Amniotic stem cell (primary cell): ENCODE measurements at places on chromosomes 6 and 20.

DNA sequence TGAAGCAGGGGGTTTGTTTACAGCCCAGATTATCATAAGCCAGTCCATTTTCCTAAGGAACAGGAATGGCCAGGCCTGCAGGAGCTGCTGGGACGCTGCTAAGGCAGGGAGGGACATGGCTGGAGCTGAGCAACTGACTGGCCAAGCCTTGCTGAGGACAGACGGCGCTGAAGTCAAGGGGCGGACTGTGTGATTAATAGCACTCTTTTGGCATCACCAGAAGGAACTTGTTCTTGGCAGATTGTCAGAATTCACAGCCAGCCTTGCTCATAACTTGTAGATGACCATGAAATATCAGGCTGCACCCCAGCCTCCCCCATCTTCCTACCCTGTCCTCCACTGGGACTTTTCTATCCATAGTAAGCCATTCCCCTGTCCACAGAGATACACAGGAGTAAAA lies 218.8 kb upstream of the RNF24 start:
- no peak for DNase-seq

DNA sequence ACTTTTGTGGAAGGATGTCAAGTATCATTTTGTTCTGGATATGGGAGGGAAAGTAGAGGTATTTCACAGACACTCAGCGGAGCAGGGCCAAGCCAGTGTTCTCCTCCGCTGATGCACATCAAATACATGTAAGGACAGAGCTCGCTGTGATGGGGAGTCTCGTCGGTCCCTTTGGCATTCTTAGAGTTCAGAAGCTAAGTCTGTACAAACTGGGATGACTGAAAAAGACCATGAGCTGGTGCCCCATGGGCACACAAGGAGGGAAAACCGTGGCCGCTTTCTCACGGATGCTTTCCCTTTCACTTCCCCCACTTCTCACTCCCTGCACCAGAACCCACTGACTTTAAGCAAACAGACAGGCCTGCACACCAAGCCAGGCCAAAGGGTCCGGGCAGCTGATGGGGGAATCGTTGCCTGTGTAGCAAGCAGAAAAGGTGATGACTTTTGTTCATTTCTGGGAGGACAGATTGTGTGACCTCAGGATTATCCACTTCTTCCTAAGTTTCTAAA lies 27.7 kb upstream of the MPC1 start:
- DNase-seq: no peak

DNA sequence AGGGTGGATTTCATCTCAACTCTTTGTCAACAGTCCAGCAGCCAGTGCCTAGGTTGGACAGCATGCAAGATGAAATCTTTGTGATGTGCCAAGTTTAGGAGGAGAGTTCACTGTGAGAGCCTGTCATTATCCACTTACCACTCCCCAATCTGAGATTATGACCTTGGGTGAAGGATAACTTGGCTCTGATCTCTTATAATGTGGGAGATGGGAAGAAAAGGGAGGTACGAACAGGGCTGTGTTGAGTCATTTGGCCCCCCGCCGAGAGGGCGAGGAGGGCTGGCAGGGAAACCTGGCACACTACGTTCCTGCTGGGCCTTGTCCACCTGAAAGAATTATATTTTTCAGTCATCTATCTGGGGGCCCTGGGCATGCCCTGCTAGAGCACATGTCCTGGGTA lies 35.8 kb downstream of the LAMA4 start:
- DNase-seq: no peak

DNA sequence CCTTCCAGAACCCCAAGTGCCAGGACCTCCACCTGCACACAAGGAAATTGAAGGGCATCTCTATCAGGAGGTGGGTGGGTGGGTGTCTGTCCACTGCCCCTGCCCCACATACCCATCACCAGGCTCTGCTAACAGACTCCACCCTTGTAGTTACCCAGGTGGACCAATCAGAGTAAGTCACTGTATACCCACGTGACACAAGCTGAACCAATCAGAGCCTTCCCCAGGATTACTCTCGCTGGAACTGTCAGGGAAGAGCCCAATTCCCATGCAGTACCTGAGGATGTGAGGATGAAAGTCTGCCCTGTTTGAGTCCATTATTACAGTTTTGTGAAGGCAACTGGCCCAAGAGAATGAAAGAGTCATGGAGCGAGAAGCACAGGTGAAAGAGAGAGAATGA lies 4.2 kb downstream of the OCSTAMP start:
- DNase-seq: no peak

DNA sequence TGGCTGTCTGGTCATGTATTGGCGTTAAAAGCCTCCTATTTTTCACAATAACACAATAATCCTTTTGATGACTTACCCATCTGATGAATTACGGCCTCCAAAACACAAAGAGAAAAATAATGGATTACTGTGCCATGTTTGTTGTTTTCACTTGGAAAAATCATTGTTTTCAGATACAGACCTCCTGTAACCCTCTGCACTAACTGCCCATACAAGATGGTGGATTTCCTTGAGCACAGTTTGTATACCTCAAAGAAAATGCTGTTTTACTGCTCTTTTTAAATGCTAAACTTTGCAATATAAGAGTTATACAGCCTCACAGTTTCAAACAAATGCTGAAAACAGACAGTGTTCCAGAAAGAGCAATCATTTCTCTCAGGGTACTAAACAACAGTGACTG lies 61.0 kb downstream of the SMLR1 start:
- no peak for DNase-seq

DNA sequence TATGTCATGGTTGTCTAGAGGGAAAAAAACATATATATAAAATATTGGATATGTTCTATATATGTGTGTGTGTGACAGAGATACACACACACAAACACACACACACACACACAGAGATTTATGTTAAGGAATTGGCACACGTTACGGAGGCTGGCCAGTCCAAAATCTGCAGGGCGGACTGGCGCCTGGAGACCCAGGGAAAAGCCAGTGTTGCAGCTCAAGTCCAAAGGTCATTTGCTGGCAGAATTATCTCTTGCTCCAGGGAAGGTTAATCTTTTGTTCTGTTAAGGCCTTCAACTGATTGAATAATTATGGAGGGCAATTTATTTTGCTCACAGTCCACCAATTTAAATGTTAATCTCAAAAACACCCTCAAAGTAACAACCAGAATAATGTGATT lies 37.5 kb upstream of the PDE7B start:
- no peak for DNase-seq

GRCh38 chr20:16904751-16905150 lies 156.6 kb downstream of the OTOR start:
- no peak for DNase-seq

- DNase-seq: no peak
These were observed 2.6 kb downstream of the CD164 start for GRCh38 chr6:109379711-109380110.

DNA sequence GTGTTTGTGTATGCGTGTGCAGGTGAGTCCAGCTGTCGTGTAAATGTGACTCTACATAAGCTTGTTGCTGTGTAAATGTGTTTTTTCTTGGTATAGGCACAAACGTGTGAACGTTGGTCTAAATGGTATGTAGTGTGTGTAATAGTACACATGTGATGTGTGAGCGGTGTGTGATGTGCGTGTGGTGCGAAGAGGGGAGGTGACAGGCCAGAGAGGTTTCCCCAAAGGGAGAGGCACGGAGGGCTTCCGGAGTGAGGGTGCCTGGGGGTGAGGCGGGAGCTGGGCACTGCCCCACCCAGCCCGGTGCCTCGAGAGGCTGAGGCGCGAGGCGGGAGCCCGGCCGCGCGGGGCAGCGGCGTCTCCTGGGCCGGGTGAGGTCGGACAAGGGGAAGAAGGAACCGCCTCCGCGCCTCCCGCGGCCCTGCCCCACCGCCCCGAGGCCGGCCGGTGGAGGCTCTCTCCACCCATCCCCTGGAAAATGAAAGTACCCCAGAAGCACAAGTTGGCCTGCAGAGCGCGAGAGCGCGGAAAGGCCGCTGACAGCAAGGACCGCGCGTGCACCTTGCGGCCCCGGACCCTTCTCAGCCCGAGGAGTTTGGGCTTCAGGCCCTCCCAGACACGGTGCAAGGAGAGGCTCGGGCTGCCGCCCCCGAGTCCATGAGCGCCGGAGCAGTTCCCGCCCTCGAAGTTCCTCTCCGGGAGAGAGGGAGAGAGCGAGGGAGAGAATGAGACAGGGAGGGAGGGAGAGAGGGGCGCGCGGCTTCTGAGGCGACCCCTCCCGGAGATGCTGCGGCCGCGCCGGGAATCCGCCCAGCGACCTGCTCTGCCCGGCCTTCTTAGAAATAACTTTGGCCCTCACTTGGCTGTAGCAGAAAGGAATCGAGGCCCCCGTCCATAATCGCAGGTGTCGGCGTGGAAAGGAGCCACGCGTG lies 43.2 kb upstream of the OSTM1 start:
- DNase-seq: no peak

GRCh38 chr20:20624914-20625313 lies 87.5 kb downstream of the RALGAPA2 start:
- no peak for DNase-seq

DNA sequence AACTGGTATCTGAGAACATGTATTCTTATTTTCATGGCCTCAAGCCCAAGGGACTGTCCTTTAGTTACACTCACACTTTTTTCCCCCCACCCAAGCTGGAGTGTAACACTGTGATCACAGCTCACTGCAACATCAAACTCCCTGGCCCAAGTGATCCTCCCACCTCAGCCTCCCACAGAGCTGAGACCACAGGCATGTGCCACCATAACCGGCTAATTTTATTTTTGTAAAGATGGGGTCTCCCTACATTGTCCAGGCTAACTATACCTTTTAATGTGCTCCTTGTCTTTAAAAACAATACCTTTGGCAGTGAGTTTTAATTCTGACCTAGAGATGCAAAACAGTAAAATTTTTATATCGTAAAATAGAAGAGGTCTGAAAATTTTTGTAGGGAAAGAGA lies 48.2 kb upstream of the FAM83C start:
- no peak for DNase-seq

- no peak for DNase-seq
These were observed 49.9 kb downstream of the CLIC5 start for GRCh38 chr6:45965792-45966191.

- DNase-seq: no peak
These were observed 52.2 kb upstream of the CCDC167 start for GRCh38 chr6:37551867-37552266.

GRCh38 chr20:32877507-32877906 lies 18.8 kb downstream of the EFCAB8 start:
- no peak for DNase-seq

GRCh38 chr20:34575271-34575670 lies 16.8 kb downstream of the MAP1LC3A start:
- DNase-seq: no peak

DNA sequence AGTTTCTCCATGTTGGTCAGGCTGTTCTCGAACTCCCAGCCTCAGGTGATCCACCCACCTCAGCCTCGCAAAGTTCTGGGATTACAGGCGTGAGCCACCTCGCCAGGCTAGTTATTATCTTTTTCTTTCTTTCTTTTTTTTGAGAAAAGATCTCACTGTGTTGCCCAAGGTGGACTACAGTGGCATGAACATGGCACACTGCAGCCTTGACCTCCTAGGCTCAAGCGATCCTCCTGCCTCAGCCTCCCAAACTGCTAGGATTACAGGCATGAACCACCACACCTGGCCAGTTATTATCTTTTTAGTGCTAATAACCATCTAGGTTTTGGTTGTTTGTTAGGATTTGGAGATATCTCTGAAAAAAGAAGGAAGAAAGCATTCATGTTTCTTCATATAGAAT lies 35.8 kb upstream of the ZNF217 start:
- DNase-seq: no peak

- DNase-seq: no peak
These were observed 33.9 kb downstream of the ITPR3 start for GRCh38 chr6:33654831-33655554.

DNA sequence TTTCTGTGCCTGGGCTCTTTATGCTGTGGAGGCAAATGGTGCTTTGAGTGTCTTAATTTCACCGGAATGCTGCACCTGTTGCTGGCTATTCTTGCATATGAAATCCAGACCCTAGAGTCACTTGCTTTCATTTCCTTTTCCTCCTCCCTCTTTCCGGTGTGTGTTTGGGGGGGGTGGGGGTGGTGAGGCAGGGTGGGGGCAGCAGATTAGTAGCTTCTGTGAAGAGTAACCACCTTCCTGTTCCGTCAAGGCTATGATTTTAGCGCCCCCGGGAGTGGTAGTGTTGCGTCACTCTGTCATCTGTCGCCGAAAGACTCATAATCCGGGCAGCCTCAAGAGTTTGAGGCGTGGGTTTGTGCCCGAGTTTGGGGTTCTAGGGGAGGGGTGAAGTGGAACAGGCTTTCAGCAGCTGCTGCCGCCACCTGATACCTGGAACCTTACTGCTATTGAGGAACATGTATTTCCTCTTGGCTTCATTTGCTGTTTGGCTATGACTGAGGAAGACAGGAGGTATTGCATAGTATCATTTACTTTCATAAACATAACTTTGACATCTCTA lies 49.1 kb downstream of the UTRN start:
- no peak for DNase-seq

DNA sequence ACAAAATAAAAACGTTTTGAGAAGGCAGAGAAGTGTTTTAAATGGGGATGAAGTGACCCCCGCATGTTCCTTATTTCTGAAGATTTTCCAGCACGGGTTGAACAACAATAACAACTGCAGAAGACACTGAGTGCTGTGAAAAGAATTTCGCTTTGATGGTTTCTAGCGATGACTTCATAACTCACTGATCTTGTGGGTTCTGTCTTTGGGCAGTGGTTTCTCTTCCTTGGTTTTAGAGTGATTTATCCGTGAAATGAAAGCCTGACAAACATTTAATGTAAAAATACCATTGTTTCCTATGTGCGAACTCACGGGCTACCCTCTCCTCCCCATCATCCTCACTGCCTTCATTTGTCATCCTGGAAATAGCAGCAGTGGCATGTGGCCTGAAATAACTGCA lies 793.9 kb downstream of the QKI start:
- no peak for DNase-seq

- no peak for DNase-seq
These were observed 14.7 kb downstream of the SNRPB start for GRCh38 chr20:2455771-2456497.

DNA sequence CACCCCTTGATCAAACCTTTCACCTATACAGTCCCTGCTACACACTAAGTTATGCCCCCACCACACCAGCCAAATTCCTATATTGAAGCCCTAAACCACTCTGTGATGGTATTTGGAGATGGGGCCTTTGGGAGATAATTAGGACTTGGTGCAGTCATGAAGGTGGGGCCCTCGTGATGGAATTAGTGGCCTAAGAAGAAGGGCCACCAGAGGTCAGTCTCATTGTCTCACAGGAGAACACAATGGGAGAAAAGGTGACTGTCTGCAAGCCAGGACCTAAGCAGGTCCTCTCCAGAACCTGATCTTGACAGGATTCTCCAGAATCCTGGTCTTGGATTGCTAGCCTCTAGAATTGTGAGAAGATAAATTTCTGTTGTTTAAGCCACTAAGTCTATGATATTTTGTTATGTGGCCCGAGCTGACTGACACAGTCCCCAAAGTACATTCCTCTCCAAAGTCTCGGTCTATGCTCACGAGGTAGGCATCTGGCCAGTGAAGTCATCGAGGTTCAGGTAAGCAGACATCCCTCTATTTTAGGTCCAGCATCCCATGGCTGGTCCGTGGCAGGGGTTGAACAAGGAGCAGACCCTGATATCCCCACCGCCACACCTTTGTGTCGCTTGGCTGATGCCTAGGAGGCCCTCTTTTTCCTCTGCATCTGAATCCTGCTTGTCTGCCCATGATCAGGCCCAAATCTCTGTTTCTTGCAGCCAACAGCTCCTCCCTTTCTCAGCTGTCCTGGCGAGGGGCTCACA lies 138.9 kb downstream of the NFATC2 start:
- no peak for DNase-seq
